ENCODE measurements at places on chromosomes 16 and 17.

DNA sequence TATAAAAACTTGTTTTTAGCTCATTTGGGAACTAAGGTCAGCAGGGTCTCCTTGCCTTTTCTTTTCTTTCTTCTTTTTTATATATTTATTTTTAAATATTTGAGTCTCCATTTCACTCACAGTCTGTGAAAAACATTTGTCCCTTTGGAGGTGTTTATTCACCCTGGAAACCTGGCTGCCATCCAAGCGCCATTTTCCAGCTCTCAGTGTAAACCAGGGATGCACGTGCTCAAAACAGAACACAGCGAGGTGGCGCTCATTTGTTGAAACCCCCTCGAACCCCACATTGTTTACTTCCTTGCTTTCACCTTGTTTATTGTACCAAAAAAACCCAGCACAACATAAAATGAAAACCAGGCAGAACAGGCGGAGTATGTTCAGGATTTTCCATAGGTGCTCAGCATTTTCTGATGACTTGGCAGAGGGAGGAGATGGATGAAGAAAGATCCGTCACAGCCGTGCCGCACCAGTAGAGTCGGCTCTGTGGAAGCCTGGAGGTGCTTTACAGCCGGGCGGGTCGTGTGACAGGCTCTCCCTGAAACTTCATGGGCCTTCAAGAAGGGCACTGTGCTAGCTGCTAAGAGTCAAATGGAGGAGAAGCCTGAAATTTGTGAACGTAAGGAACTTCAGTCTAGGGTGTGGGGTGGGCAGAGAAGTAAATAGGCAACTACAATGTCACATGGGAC lies 284.4 kb downstream of the FOXL1 start:
- DNase-seq: no peak

- no peak for DNase-seq
Measured at GRCh38 chr17:49101054-49101534, 31.5 kb upstream of the B4GALNT2 start.

DNA sequence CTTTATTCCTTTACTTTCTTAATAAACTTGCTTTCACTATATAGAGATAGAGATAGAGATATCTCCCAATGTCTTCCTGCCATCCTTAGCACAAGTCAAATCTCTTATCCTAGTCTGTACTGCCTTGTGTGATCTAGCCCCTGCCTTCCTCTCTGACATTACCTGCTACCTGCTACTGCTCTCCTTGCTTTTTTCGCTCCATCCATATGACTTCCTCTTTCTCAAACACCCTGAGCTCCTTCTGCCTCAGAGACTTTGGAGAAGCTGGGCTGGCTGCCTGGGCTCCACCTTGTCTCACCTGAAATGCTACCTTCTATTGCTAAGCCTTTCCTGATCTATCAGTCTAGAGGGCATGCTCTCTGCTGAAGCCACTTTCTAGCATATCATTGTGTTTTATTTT lies 24.7 kb upstream of the WSB1 start:
- DNase-seq: no peak

- DNase-seq: no peak
Measured at GRCh38 chr17:75749545-75750389, 15.2 kb downstream of the GALK1 start.

DNA sequence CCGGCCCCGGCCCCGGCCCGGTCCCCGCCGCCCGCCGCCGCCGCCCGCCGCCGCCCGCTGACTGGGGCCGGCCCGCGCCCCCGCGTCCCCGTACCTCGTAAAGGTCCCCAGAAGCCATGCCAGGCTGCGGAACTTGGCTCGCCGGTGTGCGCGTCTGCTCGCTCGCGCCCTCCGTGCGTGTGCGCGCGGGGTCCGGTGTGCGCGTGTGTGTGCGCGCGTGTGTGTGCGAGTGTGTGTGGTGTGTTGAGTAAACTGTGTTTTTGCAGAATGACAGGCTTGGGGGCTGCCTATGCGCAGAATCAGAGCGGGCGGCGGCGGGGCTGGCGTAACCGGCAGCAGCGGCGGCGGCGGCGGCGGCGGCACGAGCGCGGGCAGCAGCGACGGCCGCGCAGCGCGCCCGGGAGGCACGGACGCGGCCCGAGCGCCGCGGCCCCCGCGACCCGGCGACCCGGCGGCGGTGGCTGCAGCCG lies 307 bp downstream of the CDYL2 start:
- DNase-seq: no peak

- no peak for DNase-seq
Measured at GRCh38 chr17:50144845-50145531, 5.5 kb downstream of the PPP1R9B start.

- DNase-seq: no peak
Measured at GRCh38 chr16:54654429-54654828, 276.2 kb upstream of the IRX5 start.

GRCh38 chr17:8701754-8702153 lies 42.9 kb downstream of the CCDC42 start:
- DNase-seq: no peak

DNA sequence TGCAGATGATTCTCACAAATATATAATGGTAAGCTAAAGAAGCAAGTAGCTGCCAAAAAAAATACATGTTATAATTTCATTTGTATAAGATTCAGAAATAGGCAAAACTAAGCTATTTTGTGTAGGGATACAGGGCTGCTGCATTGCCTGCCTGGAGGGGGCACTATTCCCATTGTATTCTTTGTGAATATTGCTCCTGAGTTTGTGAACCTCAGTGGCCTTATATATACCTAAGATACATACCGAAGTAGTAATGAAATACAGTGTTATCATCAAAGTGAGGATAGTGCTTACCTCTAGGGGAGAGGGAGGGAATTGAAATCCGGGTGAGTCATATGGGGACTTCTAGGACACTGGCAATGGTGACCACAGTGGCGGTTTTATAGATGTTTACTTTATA lies 53.5 kb downstream of the C17orf58 start:
- no peak for DNase-seq

DNA sequence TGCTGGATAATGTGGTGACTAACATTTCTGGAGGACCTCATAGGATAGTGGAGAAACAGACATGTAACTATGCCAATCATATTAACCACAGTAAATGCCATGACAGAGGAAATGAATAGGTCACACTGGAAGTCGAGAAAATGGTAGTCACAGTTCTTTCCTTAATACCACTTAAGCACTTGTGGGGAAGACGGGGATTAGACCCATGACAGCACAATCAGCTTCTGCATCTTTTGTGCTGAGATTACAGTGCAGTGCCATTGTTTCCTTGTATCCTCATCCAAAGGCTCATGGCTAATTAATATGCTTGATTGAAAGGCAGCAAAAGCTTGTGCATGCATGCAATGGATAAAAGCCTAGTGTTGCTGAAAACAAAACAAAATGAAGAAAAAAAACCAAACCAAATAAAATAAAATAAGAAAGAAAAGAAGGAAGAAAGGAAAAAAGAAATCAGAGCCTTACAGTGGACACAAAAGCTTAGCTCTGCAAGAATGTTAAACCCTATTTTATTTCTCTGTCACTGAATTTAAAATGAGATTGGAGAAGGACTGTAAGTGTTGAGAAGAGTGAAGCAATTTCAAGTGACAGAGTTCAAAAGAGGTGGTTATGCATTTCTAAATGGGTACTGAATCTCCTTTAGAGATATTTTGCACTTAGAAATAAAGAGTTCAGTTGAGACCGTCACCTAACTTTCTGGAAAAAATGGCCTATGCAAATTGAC lies 1011.9 kb downstream of the CDH8 start:
- no peak for DNase-seq

DNA sequence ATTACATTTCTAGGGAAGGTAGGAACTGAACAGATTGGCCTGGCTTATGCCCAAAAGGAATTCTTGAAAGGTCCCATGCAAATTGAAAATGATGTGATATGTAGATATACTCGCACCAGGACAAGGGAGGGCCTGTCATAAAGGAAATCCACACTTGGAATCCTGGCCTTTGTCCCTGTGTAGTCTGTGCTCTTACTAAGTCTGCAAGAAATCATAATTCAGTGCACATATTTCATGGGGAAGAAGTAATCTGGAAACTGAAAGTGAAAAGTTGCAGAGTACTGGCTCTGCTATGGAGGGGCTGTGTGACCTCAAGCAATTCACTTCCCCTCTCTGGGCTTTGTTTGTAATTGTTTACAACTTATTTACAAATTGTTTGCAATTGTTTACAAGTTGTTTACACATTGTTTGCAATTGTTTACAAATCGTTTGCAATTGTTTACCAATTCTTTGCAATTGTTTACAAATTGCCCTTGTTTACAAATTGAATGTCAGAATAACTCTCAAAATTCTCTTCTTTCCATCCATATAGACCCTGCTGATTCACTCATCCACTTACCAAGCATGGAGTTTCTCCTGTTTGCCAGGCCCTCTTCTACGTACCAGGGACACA lies 12.9 kb downstream of the SCNN1G start:
- DNase-seq: no peak

DNA sequence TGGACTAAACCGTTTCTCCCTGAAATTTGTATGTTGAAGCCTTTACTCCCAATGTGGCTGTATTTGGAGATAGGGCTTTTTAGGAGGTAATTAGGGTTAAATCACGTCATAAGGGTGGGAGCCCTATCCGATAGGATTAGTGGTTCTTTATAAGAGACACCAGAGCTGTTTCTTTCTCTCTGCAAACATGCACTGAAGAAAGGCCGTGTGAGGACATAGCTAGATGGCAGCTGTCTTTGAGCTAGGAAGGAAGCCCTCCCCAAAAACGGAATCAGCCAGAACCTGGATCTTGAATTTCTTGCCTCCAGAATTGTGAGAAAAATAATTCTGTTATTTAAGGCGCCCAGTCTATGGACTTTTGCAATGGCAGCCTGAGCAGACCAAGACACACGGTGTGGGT lies 14.1 kb downstream of the ODF4 start:
- no peak for DNase-seq

- DNase-seq: no peak
Measured at GRCh38 chr16:53908731-53909130, 204.8 kb downstream of the FTO start.

- DNase-seq: no peak
Measured at GRCh38 chr16:85422196-85422631, 190.9 kb upstream of the GSE1 start.

DNA sequence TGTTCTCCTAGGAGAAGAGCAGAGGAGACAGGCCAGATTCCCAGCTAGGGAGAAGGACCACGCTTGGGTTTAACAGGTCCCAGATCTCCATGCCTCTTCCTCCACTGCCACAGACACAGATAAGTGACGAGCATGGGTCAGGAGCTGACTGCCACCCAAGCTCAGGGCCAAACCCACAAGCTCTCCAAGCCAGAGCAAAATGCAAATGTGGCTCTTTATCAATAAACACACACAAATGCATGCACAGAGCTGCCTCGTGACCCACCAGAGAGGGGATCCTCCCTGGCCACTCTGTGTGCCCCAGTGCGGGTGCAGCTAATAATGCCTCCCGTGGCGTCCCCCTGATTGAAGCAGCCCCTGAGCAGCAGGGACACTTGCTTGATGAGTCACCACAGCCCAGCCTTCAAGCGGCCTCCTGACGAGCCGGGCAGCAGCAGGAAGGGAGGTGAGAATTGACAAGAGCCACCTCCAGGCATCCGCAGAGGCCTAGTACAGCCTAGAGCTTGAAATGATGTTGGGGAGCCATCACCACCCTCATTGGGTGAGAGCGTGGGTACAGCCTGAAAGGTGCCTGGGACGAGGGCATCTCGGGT lies 143.9 kb downstream of the CCDC182 start:
- no peak for DNase-seq

DNA sequence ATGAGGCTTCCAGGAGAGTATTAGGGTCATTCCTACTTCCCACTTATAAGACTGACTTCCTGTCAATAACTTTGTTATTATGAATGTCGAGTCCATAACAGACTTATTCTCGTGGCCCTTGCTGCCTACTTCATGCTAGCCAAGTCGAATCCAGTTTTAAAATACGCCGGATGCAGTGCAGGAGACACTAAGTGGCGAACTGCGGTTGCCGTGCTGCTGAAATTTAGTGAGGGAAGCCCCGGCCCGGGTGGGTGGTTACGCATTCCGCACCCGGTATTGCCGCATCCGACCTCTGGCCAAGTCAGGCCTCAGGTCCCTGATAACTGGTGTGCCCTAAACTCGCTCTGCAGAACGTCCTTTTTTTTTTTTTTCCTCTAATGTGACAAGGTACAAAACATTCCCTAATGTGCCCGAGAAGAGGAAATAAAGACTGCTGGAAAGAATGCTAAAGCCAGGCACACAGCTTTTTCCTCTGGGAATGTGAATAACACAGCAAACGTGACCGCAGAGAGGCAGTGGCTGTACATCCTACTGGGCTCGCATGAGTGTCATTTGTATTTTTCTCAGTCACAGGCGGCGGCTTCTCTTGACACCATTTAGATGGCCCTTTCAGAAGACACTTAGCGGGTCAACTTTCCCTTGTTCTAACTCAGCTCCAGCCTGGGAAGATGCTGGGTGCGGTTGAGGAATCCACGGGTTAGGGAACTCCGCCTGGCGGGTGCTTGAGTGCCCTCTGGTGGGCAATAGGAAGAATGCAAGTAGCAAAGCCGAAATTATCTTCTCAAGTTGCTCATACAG lies 7.1 kb upstream of the AKTIP start:
- no peak for DNase-seq

DNA sequence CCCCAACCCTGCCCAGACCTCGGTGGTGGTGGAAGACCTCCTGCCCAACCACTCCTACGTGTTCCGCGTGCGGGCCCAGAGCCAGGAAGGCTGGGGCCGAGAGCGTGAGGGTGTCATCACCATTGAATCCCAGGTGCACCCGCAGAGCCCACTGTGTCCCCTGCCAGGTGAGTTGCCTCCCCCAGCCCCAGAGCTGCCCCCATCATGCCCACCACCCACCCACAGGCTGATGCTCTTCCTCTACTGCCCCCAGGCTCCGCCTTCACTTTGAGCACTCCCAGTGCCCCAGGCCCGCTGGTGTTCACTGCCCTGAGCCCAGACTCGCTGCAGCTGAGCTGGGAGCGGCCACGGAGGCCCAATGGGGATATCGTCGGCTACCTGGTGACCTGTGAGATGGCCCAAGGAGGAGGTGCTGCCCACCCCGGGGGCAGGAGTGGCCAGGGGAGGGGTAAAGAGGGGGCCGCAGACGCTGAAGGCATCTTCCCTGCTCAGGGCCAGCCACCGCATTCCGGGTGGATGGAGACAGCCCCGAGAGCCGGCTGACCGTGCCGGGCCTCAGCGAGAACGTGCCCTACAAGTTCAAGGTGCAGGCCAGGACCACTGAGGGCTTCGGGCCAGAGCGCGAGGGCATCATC lies 8.4 kb downstream of the GALK1 start:
- no peak for DNase-seq

DNA sequence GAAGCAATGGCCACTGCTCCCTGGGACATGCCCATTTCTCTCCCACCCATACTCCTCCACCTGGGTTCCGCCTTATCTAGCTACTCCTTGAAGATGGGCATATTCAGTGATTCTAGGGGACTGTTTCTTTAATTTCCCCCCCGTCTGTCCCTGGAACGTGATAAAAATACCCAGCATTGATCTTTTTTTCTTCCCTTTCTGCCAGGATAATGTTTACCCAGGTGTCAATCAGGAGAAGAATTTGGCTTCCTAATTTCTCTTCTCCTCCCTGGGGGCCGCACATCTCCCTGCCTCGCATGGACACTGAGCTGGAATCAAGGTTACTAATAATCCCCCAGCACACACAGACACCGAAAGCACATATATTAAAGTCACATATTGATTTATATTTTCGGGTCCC lies 35.2 kb downstream of the DCAKD start:
- no peak for DNase-seq
